ENCODE measurements at places on chromosomes 1 and 21.

DNA sequence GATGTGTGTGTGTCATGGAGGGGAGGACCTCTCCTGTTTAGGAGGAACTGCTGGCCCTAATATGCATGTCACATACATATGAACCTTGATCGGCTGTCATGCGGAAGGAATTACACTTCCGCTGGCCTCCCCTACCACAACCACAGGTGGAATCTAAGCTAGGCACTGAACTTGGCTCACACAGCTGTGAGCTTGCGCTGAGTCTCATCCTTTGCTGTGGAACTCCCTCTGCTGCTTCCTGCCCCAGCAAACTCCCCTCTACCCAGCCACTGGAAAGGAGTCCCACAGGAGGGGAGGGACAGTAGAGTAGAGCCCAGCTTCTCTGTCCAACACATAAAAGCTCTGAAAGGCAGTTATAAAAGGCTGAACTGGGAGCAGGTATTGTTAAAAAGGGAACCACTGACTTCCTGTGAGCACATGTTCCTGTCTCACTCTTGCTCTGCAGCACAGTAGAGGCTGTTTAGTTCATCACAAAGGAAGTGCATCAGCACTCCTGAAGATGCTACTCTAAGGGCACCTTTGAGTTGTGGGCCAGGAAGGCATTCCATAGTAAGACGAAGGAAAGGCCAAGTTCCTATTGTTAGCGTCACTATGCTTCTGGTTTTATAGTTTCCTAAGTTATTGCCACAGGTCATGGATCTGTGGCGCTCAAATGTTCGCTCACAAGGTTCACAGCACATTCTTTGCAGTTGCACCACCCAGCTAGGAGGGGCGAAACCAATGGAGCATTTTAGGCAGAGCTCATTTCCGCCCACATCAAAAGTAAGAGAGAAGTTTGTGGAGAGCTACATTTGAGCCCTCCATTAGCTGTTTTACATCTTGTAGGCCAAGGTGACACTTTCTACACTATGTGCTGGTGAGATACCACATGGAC is 17.7 kb upstream of the PTPRC start:
- peak; percentile 53 for DNase-seq

DNA sequence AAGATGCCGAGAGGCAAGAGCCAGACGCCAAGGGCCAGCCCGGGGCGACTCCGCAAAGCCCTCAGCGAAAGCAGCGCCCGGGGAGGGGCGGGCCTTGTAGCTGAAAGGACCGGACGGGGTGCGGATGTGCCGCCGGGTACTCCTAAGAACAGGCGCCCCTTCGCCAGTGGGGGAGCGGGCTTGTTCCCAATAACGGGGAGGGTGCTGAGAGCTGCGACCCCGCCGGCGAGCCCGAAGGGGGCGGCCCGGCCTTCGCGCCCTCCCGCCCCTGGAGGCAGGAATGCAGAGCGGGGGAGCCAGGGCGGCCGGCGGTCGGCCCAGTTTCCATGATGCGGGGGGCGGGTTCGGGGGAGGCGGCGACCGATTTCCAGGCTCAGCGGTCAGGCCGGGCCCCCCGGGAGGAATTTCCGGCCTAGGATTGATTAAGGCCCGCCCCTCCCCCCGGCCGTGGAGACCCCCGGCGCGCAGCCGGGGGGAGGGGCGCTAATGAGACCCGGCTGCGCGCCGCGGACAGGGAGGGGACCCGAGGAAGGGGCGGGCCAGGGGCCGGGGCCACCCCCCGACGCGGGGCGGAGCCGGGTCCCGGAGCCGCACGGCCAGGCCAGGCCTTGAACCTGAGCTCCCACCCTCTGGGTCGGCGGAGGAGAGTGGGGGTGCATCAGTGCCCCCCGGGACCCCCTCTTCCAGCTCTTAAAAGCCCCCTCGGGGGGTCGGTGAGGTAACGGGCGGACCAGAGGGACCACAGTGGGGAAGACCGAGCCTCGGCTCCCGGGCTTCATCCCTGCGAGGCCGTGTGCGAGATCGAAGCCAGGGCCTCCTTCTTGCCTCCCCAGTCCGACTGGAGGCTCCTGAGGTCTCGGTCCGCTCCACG is 898 bp upstream of the TMEM200B start:
- peak; percentile 38 for DNase-seq

GRCh38 chr1:241950390-241950789 is 7.2 kb upstream of the BECN2 start:
- DNase-seq: no peak

DNA sequence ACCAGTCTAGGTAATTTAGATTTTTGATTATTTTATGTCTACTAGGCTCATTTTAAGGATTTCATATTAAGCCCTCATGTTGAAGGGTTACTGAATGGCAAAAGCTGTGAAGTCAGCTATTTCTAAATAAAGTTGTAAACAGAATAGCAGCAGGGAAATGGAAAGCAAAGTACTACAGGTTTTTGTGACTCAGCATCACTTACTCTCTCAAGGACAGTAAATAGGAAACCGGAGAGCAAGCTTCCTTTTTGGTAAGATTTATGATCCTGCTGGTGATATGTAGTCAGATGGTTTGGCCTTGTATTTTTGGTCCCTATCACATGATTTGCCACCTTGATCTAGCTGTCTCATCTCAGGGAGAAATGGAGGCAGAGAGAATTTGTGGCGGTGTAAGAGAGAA is 226.0 kb downstream of the RPS6KC1 start:
- no peak for DNase-seq

DNA sequence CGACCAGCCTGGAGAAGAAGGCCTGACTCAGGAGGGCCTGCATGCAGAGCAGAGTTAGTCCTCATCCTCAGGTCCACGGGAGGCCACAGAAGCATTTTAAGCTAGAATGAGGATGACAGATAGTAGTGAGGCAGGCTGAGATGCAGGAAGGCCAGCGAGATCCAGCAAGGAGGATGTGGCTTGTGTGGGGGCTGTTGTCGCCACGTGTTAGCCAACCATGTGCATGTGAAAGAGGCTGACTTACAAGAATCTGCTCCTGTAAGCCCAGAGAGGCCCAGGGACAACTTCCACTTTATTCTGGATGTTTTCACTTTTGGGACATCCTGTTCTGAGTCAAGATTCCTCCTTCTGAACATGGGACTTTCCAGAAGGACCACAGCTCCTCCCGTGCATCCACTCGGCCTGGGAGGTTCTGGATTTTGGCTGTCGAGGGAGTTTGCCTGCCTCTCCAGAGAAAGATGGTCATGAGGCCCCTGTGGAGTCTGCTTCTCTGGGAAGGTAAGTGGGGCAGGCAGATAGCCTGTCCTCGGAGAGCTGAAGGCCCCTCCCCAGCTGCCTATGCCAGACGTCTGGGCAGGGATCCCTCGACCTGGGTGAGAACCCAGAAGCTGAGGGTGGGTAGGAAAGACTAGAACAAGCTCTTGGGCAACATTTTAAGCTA is at the start of gene SLAMF8:
Gene SLAMF8, plus strand, starts transcription at position 433 of the 661 bp plus-strand sequence. Its CDS starts 26 bp downstream, at position 459.
- DNase-seq: peak; percentile 12

DNA sequence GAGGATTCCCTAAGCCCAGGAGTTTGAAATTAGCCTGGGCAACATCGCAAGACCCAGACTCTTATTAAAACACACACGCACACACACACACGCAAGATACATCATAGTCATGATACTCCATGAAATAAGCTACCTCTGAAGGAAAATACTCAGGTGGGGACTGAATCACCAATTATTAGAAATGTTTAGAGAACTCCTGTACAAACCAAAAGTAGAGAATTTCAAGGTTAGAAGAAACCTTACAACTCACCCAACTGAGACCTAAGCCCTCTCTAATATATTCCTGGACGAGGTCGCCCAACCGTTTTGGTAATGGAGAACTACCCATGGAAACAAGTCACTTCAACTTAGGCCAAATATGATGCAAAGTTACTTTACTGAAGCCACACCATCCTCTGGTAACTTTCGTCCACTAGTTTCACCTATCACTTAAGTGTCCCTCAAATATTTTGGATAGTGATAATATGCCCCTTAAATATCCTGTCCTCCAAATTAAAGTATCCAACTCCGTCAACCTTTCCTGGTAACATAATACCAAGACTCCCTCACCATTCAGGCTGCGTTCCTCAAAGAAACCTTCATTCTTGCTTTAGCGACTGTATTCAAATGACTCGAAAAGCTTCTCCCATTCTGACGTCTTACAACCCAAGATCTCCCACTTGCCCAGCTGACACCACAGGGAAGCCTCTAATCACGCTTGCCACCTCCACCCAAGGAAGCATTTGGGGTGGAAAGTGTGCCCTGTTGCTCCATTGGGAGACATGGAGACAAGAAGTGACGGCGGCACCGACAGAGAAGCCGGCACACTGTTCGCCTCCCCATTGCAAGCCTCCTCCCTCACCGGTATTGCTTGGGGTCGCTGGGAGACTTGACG is 856 bp downstream of the NRDC start:
- DNase-seq: no peak

DNA sequence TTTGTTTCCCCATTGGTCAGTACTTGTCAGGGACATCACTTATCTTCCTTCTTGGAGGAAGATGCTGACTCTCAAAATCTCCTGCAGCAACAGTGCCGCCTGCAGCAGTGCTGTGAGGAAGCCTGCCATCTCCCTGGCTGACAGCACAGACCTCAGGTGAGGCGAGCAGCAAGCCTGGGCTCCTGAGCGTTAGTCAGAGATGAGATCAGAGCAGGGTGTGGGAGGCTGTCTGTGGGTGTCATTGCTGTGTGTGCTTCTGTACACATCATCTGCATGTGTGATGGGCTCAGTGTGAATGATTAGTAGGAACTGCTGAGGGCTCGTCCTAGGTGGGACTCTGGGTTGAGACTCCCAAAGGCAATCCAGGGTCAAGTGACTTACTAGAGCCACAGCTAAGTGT is 6.1 kb downstream of the STRIP1 start:
- DNase-seq: no peak

GRCh38 chr1:179340918-179341317 is 24.9 kb upstream of the AXDND1 start:
- DNase-seq: no peak

GRCh38 chr1:82401116-82401515 is 600.4 kb downstream of the ADGRL2 start:
- DNase-seq: no peak

- DNase-seq: no peak
Measured at GRCh38 chr1:62224182-62224581, 29.5 kb downstream of the L1TD1 start.

DNA sequence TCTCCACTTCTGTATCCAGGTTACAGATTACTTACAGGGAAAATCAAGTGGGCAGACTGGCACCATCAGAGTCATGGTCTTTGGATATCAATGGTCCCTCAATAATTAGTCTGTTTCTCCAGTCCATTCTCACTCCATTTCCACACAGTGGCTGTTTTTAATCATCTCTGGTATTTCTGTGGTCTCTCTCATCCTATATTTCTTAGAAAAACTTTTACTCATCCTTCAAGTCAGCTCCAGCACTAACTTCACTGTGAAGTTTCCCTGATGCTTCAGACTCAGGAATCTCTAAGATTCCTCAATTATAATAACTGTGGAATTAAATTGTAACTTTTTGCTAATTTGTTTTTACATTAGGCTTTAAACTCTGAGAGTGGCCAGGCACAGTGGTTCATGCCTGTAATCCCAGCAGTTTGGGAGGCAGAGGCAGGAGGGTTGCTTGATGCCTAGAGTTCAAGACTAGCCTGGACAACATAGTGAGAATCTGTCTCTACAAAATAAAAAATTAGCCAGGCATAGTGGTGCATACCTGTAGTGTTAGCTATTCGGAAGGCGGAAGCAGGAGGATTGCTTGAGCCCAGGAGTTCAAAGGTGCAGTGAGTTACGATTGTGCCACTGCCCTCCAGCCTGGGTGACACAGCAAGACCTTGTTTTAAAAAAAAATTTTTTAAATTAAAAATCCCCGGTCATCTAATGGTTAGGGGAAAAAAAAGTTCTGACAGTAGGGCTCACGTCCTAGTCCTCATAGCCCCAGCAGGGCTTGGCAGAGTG is 10.6 kb downstream of the CD160 start:
- DNase-seq: no peak

GRCh38 chr1:218346391-218347204 is 1.5 kb downstream of the TGFB2 start:
- DNase-seq: no peak

GRCh38 chr1:8360493-8361197 is 42.7 kb downstream of the SLC45A1 start:
- no peak for DNase-seq

GRCh38 chr1:41715441-41716095 is 203.2 kb downstream of the HIVEP3 start:
- DNase-seq: no peak

- DNase-seq: no peak
Measured at GRCh38 chr1:181033128-181033798, 520 bp upstream of the MR1 start.

DNA sequence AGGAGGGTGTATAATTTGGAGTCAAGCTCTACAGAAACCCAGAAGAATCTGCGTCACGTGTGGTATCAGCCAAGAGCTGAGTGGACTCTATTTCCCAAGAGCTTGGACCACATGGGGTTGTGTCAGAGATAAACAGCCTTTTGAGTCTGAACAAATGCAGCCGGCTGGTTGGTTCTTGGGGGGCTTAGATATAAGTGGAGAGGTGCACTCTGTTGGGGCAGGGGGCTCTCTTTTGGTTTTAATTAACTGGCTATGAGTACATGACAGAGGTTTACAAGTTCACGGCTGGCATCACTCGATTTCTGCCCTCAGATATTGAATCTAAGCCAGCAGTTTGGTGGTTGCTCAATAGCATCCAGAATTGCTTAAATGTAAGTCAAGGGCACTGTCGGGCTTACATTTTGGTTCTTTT is 501 bp upstream of the MRAP start:
- DNase-seq: no peak

Data from effector CD4-positive, alpha-beta T cell (primary cell).